ENCODE measurements at places on chromosomes 16 and 17.

- DNase-seq = no peak
Measured at GRCh38 chr17:50771991-50772785, 4.9 kb upstream of the ANKRD40CL start.

- DNase-seq = no peak
Measured at GRCh38 chr16:83630979-83631378, 176.8 kb upstream of the HSBP1 start.

DNA sequence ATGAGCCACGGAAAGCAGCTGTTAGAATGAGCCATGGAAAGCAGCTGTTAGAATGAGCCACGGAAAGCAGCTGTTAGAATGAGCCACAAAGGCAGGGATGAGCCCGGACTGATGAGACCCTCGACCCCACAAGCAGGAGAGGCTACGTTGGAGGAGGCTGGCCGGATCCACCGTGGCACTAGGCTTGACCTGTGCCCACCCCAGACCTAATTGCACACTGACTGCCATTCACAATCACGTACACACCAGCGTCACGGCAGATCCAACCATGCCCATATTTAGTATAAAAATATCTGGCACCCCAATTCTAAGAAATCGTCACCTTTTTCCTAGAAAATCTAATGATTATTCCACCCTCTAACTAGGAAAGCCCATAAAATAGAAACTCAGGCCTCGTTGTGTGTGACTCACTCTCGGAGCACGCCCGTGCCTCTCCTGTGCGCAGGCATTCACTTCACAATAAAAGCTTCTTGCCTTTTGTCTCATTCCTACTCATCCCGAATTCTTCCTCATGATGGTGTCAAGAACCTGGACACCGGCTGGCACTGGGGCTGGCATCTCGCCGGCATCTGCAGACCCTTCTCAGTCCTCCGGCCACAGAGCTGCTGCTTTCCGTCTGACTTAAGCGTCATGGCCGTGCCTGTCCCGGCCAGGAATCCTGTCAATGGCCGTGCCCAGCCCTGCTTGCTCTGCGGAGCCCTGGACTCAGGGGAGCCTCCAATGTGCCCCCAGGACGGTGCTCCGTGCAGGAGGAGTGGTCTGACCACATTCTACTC lies 5.5 kb upstream of the SECTM1 start:
- DNase-seq = no peak

DNA sequence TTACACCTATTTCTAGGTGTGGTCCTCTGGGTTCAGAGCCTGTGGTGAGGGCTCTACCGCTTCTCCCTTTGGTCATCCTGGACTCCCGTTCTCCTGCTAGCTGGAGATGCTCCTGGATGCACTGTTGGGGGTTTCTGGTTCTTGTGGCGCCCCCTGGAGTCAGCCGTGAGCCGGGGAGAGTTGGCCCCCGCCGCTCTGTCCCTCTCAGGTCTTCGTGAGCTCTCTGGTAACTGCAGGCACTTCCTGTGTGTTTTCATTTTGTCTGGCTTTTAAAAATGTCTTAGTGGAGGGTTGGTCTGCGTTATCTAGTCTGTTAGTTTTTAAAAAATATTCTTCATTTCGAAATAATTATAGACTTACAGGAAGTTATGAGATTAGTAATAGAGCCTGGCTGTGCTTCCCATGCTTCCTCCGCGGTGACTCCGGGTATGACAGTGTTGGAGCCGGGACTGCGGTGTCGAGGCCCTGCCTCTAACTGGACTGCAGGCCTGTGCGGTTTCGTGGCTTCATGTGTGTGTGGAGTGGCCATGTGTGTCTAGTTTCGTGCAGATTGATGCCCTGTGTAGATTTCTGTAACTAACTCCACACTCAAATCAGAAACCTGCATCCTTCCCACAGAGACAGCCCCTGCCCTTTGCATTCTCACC lies 78.0 kb upstream of the ZNF750 start:
- no peak for DNase-seq

- no peak for DNase-seq
Measured at GRCh38 chr17:17926840-17927449, 45.3 kb downstream of the TOM1L2 start.

- peak; percentile 75 for DNase-seq
Measured at GRCh38 chr17:79009397-79010303, at the start of gene CANT1. TSS of gene CANT1 (minus strand) at chr17:79009764. CDS start at chr17:78997622, 12,142 bp downstream.

DNA sequence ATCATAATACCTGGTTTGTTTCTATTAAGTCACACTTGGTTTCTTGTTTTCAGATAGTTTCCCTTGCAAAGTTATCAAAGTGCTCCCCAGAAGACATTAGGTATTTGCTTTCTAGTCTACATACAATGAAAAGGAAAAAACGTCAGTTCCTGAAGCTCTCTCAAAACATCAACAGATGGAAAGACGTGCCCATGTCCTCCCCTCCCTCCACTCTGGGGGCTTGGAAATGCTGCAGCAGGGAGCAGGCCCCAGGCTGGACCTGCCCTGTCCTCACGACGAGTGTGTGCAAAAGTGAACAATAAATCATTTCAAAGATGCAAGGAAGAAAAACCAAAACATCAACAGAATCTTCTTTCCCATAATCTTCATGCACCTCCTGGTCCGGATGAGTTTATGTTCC lies 118.5 kb downstream of the USP22 start:
- DNase-seq = no peak

Data from left renal cortex interstitium (tissue), 4 donors.